NCI-H774 (cell line): ENCODE measurements at places on chromosomes 1 and 21.

- DNase-seq: no peak
Measured at GRCh38 chr1:82387012-82387366, 586.3 kb downstream of the ADGRL2 start.

DNA sequence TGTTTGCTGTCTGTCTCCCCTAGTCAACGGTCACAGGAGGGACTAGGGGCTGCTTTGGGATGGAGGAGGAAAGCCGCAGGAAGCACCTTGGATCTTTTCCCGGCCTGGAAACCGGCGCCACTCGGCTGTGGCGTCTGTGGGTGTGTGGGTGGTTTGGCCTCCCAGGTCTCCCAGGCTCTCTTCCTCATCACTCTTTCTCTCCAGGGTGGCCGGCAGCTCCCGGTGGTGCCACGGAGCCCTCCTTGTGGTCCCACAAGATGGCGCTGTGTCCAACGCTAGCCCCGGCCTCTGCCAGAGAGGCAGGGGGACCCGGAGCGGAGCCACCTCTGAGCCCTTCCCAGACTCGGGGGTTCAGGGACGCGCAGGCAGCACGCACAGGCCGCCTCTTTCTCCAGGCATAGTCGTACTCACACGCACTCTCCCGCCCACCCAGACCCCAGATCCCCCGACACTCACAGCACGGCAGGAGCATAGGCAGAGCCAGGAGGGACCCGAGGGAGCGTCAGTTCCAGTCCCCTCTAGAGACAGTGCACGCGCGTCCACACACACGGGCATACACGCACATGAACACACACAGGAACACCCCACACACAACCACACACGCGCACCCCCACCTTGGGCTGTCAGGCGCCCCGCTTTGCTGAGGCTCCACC lies 31.2 kb downstream of the CDCP2 start:
- DNase-seq: peak; percentile 71

GRCh38 chr1:12618661-12618964 lies 603 bp upstream of the DHRS3 start:
- no peak for DNase-seq

- DNase-seq: no peak
Measured at GRCh38 chr1:203459671-203460201, 15.9 kb upstream of the PRELP start.

- DNase-seq: no peak
Measured at GRCh38 chr1:159030877-159031447, 21.3 kb downstream of the IFI16 start.

GRCh38 chr1:63774617-63775417 lies 1.0 kb downstream of the ROR1 start:
- DNase-seq: no peak

- DNase-seq: no peak
Measured at GRCh38 chr1:5908461-5909375, 83.5 kb downstream of the NPHP4 start.

DNA sequence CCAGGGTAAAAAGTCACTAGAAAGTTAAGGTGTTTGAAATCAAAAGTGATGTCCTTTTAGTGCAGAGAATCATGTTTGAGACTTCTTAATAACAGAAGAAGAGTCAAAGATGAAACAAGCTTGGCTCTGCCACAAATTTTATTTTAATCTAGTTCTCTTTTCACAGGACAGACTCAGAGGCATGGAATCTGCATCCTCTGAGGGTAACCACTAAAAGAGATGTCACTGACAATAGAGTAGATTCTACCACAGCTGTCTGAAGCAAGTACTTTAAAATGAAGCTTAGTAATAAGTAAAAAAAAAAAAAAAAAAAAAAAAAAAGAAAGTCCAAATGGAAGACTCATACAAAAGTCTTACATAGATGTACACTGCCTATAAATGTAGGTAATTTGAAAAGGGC lies 519.7 kb upstream of the PRMT6 start:
- no peak for DNase-seq

DNA sequence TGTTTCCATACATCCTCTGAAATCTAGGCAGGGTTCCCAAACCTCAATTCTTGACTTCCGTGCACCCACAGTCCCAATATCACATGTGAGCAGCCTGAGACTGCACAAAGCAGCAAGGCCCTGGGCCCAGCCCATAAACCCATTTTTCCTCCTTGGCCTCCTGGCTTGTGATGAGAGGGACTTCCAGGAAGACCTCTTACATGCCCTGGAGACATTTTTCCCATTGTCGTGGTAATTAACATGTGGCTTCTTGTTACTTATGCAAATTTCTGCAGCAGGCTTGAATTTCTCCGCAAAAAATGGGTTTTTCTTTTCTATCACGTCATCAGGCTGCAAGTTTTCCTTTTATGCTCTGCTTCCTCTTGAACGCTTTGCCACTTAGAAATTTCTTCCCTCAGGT lies 3.3 kb upstream of the PIGK start:
- no peak for DNase-seq

GRCh38 chr1:221772117-221772516 lies 30.2 kb upstream of the DUSP10 start:
- no peak for DNase-seq

- no peak for DNase-seq
Measured at GRCh38 chr1:93905734-93906133, 3.5 kb downstream of the GCLM start.

DNA sequence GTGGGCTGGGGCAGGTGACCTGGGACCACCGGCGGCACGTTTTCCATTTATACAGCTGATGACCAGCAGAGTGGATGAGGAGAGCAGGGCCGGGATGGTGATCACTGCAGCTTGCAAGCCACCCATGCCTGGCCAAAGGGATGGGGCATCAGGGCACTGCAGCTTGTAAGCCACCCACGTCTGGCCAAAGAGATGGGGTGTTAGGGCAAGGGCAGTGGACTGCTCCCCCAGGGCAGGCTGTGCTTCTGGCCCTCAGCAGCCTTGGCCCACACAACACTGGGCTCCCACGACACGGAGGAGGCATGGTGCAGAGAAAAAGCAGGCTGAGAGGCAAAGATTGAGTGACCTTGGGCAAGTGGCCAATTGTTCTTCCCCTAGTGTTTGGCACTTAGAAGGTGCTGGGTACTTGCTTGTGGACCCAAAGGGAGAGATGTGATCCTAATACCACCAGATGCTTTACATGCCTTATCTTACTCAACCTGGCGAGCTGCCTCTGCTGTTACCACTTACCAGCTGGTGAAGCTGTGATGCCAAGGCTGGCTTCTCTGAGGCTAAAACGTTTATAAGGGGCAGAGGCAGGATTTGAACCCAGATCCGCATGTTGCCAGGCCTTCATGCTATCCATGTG lies 48.3 kb downstream of the TRIM62 start:
- DNase-seq: no peak

GRCh38 chr1:45687754-45688740 lies at the start of gene TMEM69:
TSS of gene TMEM69 (plus strand) at chr1:45688181. CDS start at chr1:45691069, 2,888 bp downstream.
- DNase-seq: peak; percentile 93

DNA sequence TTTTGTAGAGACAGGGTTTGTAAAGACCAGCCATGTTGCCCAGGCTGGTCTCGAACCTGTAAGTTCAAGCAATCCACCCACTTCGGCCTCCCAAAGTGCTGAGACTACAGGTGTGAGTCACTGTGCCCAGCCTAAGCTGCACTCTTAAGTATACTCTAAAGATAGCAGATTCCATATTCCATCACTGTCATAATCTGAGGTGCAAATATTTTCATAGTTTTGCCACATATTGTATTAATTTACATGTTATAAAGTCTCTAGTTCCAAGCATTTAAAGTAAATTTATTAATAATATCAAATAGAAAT lies 121.3 kb downstream of the HFM1 start:
- DNase-seq: no peak

DNA sequence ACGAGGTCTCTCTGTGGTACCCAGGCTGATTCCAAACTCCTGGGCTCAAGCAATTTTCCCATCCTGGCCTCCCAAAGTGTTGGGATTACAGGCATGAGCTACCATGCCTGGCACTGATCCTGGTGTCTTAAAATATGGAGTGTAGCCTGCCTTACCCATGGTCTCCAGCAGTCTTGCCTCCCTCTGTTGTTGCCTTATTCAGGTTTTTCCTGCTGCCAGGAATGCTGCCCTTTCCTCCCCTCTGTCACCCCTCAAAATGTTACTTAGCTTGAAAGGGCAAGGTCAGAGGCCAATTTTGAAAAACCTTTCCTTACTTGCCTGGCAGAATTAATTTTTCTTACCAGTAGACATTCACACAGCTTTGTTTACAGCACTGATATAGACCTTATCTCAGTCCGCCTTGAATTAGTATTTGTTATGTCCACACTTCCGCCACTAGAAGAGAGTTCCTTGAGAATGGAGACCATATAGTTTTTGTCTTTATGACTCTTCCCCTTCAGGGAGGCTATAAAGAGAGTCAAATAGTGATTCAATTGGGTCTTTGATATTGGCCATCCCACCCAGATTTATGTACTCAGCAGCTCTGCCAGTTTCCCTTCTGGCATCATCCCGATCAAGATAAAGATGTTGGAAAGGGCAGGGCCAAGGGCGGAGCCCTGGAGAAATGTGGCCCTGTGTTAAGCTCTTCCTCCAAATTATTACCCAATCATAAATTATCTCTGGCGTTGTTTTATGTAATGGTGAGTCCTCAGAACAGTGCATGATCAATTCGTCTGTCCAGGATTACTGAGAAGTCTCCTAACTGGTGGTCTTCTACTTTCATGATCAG lies 38.8 kb downstream of the C1orf21 start:
- DNase-seq: no peak

GRCh38 chr1:6141592-6141991 lies 38.5 kb downstream of the CHD5 start:
- DNase-seq: no peak

DNA sequence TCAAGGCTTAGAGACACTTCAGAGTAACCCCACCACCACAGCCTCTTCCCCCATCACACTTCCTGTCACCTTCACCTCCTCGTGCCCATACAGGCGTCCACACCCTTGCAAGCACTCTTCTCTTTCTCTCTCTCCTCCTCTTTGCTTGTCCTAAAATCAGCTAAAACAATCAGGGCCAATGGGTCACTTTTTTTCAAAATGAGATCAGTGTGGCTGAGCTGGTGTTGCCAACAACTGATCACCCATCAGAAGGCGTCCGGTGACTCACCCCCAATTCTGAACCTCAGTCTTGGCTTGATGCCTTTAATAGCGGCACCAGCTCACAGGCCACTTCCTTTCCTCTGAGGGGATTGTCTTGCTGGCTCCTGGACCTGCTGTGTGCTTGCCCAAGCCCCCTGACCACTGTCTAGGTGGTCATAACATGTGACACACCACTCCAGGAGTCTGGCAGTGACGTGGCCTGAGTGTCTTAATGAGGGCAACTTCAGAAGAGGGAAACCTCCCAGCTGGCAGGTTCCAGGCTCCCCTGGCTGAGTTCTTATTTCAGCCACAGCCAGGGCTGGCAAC lies 1.6 kb downstream of the DRAXIN start:
- no peak for DNase-seq

DNA sequence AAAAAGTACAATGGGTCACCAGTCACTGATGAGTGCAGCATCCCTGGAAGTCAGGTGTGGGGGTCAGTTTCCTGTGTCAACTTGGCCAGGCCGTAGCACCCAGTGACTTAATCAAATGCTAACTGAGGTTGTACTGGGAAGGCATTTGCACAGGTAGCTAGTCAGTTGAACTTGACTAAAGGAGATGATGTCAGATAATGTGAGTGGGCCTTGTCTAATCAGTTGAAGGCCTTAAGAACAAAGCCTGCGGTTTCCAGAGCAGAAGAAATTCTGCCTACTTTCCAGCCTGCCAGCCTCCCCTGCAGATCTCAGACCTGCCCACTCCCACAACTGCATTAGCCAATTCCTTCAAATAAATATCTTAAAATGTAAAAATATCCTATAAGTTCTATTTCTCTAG lies 57.1 kb downstream of the ERG start:
- no peak for DNase-seq
